ENCODE measurements at places on chromosomes 5 and 9.

DNA sequence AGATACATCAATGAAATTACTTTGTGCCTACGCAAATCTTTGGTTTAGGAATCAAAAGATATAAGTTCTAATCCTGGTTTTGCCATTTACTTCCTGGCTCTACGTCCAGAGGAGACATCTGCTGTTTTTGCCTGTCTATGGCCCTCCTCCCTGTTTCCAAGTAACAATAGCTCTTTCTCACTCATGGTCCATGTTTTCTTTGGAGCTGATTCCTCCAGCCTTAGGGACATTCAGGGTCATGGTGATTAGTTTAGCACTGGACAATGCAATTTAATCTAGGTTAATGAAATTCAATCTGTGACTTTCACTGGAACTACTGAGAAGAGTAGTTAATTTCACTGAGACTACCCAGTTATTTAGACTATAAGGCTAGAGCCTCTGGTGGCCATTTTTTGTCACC, 170.6 kb downstream of the SEMA6A start:
- DNase-seq: no peak

DNA sequence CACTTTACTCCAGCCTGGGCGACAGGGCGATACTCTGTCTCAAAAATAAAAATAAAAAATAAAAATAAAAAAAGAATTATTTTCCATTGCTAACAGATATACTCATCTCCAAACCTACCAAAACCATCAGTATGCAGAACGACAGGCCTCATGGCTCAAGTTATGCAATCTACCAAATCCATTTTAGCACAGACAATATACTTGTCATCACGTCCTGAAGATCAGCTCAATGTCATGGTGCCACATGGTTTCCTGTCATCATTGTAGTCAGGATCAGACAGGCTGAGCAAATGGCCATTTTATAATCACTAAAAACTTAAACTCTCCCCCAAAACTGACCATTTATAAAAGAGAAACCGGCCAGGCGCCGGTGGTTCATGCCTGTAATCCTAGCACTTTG, 69.1 kb downstream of the HABP4 start:
- DNase-seq: no peak

- DNase-seq: no peak
Measured at GRCh38 chr5:158810615-158811014, 289.1 kb downstream of the EBF1 start.

- DNase-seq: no peak
Measured at GRCh38 chr9:86639287-86639686, 285.1 kb upstream of the TUT7 start.

GRCh38 chr9:106773750-106774149, 89.2 kb upstream of the ZNF462 start:
- DNase-seq: no peak

DNA sequence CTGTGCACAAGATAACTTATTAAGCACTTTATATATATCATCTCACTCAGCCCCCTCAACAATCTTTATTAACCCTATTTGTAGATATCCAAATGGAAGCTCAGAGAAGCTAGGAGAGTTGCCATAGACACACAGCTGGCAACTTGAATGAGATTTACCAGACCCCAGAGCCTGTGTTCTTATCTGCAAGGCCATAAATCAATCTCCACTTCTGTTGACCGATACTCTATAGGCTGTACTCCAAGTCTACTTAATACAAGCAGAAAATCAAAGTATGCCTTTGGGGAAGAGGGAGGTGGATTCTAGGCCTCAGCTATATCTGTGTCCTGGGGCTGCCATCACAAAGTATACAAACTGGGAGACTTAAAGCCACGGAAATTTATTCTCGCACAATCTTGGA, 6.0 kb upstream of the IL9 start:
- no peak for DNase-seq

- no peak for DNase-seq
Measured at GRCh38 chr5:40333459-40334241, 346.1 kb upstream of the PTGER4 start.

GRCh38 chr9:108528231-108528630, 327.6 kb downstream of the ACTL7B start:
- DNase-seq: no peak

DNA sequence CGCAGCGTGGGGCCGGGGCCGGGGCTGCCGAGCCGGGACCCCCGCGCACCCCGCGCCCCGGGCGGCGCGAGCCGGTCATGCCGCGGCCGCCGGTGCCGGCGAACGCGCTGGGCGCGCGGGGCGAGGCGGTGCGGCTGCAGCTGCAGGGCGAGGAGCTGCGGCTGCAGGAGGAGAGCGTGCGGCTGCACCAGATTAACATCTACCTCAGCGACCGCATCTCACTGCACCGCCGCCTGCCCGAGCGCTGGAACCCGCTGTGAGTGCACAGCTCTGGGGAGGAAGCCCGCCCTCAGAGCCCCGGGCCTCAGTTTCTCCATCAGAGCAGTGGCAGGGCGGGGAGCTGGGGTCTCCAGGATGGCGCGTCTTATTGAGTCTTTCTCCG, 335 bp downstream of the GALNT12 start:
- DNase-seq: no peak

DNA sequence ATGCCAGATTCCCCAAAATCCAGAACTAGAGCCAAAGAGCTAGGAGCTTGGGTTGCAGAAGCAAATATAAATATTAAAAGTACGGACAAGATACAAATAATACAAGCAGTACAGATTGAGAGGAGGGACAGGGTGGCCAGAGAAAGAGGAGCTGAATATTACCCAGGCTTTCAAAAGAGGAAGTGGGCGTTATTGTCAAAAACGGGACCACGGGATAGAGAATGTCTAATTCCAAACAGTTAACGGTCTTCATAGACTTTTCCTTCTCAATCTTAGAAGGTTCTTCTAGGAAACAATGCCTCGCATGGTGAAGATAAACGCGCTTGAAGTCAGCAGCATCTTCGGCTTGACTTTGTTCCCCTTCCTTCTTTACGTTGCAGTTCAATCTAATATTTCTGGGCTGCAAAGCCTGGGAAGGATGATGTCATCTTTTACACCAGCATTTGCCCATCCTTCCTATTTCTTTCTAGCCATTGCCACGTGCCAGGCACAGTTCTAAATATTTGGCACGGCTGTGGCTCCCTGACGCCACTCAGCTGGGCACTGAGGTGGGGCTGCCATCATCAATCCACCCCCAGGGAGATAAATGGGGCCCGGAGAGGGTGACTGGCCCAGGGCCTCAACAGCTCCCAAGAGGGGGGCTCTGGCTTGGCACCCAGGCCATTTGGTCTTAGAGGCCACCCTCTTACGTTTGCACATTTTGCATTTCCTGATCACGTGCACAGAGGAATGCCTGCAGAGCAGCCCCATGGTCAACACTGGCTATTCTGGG, 16.3 kb upstream of the OLFM1 start:
- peak; percentile 8 for DNase-seq

DNA sequence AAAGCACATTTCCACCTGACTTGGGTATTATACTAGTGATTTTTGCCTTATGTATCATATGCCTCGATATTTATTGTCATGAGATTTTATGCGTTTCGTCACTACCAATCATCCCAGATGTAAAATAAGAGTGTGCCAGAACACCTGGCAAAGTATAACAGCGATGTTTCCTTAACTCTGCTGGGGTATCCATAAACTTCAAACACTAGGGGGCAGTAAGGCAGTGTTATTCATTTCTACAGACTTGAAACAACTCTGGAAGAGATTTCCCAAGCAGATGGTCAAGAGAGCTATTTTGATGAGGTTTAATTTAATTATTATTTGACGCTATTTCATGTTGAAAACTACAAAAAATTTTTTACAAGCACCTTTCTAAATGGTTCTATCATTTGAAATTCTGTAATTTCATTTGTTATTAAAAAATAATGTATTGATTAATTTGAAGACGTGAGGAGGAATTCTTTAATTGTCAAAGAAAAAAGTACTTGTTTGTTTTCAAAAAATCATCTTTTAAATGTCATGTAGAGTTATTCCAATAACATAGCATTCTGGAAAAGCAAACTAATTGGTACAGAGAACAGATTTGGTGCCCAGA, 388.5 kb upstream of the CTNND2 start:
- no peak for DNase-seq

- DNase-seq: no peak
Measured at GRCh38 chr9:108262836-108263235, 593.0 kb downstream of the ACTL7B start.

- no peak for DNase-seq
Measured at GRCh38 chr9:116378873-116379272, 225.3 kb downstream of the PAPPA start.

DNA sequence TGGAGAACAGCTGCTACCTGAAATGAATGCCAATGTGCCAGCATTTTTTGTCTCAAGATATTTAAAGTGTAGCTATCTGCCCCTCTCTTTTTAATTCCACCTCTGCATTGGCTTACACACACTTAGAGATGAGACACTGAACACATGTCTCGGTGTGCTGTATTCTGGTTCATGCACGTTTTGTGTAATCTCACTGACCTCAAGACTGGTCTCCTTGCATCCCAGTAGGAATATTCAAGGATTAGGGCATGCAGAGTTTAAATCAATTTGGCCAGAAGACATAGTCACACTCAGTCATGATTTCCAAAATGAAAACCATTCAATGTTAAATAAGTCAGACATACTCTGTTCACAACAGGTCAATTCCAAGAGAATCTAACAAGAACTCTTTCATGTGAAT, 561.8 kb upstream of the TUSC1 start:
- DNase-seq: no peak
